Activated CD4-positive, alpha-beta T cell treated with anti-CD3 and anti-CD28 coated beads, Interleukin-2, amount 10 ng/mL, durations not matched to agents 24 days and 14 days (primary cell): ENCODE measurements at places on chromosomes 1 and 21. TPM values are rescaled to one million over a fixed set of nuclear protein-coding genes. Genes with fewer than 3 reads are reported as not detected.

Gene APOBEC4
- not detected in 2 replicates for total RNA-seq

DNA sequence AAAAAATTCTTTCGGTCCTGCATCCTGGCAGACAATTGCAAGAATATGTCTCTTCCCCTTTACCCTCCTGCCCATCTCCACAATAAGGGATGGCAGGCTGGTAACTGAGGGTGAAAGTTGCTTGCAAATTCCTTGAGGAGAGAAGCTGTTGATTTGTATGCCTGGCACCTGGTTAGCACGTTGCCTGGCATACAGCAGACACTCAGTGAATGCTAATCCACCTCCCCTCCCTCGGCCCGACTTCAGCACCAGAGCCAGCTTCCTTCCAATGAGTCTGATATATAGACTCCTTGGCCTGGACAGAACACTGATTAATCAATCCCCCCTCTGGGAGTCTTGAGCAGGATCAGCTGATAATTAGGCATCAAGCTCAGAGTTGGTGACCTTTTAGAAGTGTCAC, 39.1 kb downstream of the KCNC4 start:
- DNase-seq: no peak

DNA sequence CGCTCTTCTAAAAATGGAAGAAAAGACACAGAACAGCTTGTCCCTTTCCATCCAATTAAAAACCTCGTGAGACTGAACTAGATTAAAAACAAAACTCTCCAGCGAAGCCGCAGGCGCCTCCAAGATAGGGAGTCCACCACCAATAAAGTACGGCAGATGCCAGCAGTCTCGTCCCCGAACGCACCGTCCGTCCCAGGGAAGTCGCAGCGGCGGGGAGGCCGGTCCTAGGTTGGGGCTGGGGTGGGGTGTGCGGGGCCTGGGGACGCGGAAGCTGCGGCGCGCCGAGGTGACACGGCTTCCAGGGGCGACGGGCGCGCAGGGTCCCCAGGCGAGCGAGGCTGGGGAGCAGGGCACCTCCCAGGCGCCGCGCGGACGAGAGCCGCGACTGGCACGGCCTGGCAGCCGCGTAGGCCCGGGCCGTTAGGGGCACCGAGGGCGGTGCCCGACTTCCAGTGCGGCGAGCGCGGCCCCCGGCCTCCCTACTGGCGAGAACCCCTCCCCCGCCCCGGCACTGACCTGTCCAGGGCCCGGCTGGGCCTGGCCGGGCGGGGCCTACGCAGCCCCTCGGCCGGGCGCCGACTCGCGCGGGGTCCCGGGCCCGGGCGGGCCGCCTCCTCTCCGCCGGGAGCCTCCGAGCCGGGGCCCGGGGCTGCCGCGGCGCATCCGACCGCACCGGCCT, 28.3 kb upstream of the A3GALT2 start:
- DNase-seq: peak; percentile 84

DNA sequence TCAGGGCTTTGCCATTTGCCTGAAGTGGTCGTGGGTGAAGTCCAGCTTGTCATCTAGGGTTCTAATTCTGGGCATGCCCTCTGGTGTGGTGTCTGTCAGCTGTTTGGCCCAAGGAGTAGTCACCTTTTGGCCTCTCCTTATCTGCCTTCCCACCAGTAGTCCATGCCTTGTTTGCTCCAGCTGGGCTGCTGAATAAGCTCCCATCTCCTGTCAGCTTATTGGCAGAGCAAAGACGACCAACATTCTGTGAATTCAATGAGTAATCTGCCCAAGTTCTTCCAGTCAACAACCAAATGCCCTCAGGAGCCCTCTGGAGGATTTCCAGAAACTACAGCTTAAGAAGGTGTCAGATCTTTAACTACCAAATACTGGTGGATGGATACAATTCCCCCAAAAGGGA, 7.0 kb downstream of the BCAN start:
- DNase-seq: no peak

DNA sequence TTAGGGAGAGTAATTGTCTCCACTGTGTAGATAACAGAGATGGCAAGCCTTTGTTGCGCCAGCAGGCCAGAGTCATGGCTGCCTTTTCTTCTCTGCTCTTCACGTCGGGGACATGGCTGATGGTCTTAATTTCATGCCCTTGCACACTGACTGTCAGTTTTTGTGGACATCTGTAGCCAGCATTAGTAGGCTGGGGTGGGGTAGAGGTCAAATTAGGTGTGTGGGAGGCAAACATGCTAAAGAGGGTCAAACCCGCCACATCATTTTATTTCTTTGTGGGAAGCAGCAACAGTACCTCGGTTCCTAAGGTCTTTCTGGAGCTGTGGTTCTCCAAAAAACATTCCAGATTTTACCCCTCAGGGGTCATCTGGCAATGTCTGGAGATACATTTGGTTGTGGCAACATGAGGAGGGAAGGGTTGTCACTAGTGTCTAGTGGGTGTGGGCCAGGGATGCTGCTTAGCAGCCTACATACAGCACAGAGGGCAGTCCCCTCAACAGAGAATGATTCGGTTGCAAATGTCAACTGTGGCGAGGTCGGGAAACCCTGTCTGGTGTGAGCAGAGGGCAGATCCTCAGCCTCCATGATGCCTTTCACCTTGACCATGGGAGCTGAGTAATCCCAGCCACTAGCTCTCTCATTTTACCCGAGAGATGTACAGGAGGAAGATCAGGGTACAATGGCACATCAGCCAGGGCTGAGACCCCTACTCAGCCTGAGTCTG, 14.7 kb downstream of the RUNX1 start:
- no peak for DNase-seq

DNA sequence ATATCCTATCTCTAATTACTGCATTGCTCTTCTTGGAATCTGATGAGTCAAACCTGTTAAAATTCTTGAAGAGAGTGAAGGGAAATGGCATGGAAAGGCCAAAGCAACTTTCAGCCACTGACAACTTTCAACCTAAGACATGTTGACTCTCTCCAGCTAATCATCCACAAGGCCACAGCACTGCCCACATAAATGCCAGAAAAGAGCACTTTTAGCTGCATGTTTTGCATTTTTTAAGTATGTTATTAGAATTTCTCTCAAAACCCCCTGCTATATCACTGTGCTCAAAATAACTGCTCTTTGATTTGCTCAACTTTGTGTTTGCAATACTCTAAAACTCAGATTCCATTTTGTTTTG, 352.5 kb downstream of the ADGRL2 start:
- no peak for DNase-seq

Gene TMPRSS2
- not detected in 2 replicates for total RNA-seq

Gene AADACL4
- total RNA-seq: not detected in 2 replicates

Gene F13B
- total RNA-seq: not detected in 2 replicates
